ENCODE measurements at places on chromosomes 5 and 9. TPM values are rescaled to one million over a fixed set of nuclear protein-coding genes. Genes with fewer than 3 reads are reported as not detected.

Gene DBH
- total RNA-seq = not detected

Gene ACTBL2
- total RNA-seq = not detected

Gene LIX1
- total RNA-seq = not detected

DNA sequence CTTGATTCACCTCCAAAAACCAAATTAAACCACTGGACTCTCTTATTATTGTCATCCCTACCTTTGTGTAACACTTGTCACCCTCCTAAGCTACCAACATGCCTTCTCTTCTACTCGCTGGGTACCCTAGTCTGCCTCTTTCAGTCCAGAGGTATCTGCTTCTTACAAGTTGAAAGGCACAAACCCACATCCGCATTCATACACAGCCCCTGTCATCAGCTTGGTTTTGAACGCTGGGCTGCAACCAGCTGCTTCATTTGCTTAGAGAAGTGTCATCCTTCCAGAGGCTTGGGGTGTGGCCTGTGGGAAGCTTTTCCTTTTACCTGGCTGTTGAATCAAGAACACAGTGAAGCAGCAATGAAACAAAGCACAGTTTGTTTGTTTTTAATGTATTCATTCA lies 138.8 kb upstream of the WWC1 start:
- H3K4me3 ChIP-seq = no peak overlapping the region
- H3K4me1 ChIP-seq = no peaks in the 10 kb centered on the region
- H3K27ac ChIP-seq = no peak overlapping the region
- H3K27me3 ChIP-seq = peaks cover 2% of the 10 kb centered on the region
- H3K36me3 ChIP-seq = no peaks in the 10 kb centered on the region

Gene INSL4
- total RNA-seq = not detected

DNA sequence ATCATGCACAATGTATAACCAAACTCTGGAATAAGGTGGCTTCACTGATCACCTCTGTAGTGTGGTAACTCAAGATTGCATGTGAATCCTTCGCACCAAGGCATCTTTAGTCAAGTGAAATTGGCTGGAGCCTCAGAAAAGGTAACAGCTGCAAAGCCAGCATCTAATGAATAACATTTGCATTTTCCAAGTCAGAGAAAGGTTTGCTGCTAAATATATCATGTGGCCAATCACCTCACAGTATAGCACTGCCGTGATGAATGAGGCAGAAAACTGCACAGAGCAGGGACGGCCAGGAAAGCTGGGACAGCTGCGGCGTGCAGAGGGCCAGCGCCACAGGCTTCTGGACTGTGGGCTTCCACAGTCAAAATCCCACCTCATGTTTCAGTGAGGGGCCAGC lies 18.5 kb downstream of the MRPS27 start:
- H3K27ac ChIP-seq = no peak overlapping the region
- peaks cover 27% of the 10 kb centered on the region for H3K4me1 ChIP-seq
- peaks cover 23% of the 10 kb centered on the region for H3K36me3 ChIP-seq
- no peak overlapping the region for H3K4me3 ChIP-seq

DNA sequence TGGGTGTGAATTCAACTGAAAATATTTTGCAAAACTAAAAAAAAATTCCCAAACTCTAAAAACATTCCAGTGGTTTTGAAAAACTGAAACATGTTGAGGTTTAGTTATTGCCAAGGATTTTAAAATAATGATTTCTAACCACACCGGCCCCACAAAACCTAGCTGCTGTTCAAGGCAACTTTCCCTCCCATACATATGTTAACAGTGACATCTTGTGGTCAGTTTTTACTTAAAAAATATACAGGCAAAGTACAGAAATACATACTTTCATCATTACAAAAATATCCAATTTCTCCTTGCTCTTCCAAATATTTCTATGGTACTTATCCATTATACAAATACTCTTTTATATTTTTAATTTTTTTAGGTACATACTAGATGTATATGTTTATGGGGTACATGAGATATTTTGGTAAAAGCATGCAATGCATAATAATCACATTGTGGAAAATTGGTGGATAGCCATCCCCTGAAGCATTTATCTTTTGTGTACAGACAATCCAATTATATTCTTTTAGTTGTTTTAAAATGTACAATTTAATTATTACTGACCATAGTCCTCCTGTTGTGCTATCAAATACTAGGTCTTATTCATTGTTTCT lies 34.4 kb upstream of the MRPS30 start:
- no peaks in the 10 kb centered on the region for H3K36me3 ChIP-seq
- H3K27ac ChIP-seq = no peak overlapping the region
- peak; percentile 6 for DNase-seq
- H3K27me3 ChIP-seq = peaks cover 9% of the 10 kb centered on the region
- H3K4me1 ChIP-seq = no peaks in the 10 kb centered on the region

Gene UBE2QL1
- total RNA-seq = not detected

DNA sequence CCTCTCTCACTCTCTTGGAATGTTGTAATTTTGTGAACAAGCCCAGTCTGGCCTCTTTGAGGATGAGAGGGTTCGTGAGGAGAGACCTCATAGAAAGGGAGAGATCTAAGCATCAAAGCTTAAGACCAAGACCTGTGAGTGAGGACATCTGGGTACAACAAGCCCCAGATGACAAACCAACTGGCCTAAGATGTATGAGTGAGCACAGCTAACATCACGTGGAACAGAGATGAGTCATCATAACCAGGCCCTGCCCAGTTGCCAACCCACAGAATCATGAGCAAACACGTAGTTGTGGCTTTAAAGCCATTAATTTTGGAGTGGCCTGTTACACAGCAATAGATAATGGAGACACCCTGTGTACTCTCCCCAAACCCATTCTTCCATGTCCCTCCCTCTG lies 439.1 kb upstream of the KIF2A start:
- H3K27me3 ChIP-seq = no peaks in the 10 kb centered on the region
- H3K27ac ChIP-seq = no peak overlapping the region
- H3K4me3 ChIP-seq = no peak overlapping the region
- no peak for DNase-seq

- no peaks in the 10 kb centered on the region for H3K4me1 ChIP-seq
- H3K4me3 ChIP-seq = no peak overlapping the region
- DNase-seq = no peak
- no peak overlapping the region for H3K27ac ChIP-seq
Observed at GRCh38 chr5:4553130-4553529, 587.0 kb upstream of the ADAMTS16 start.

DNA sequence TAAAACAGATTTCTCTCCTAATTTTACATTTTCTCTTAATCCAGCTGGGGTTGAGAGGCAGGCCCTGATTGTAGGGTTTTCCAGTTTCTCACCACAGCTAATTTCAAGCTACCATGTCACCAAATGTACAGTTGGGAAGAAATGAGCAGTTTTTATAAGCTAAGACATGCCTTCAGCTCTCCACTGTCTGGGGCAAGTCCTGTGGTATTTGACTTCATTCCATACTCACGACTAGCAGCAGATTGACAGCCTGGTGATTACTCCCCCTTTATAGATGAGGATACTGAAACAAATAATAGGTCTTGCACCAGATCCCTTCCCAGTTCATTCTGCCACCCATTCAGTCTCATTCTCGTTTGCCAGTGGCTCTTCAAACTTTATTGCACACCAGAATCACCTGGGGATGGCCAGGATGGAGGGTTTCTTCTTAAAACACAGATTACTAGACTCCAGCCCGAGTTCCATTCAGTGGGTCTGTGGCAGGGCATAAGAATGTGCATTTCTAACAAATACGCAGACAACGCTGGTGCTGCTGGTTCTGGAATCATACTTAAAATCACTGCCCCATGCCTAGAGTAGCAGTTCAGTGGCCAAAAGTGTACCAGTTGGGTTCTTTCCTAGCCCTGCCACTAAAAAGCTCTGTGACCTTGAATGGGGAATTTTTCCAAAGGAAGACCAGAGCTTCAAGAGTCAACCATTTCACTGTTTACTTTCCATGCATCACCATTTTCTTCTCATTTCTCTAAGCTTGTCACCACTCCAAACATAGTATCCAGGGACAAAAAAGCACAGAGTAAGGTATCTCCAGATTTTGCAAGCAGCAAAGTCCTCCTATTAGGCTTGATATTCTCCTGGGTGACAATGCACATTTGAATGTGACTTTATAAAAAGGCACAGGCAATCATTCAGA lies 64.3 kb downstream of the CSNK1A1 start:
- DNase-seq = no peak
- no peaks in the 10 kb centered on the region for H3K36me3 ChIP-seq
- H3K27me3 ChIP-seq = peaks cover 9% of the 10 kb centered on the region
- H3K27ac ChIP-seq = no peak overlapping the region
- H3K4me3 ChIP-seq = no peak overlapping the region

DNA sequence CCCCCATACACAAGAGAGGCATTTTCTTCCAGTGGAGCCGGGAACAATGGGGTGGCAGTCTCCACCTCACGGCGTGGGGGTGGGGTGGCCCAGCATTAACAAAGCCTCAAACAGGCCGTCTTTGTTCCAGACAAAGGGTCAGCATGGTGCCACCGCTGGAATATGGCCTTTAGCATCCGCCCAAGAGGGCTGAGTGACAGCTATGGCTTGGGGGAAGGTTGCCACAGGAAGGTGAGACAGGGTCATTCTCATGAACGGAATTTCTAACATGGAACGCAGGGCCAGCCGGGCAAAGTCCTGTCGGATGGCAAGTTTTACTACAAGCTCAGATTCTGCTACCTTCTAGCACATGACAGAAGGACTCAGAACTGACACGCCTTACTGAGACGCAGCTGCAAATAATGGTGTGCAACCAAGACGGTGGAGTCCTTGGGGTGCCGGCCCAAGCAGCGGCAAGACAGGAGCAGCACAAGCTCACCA lies 64.0 kb downstream of the OTULIN start:
- no peak for DNase-seq
- H3K4me1 ChIP-seq = peaks cover 8% of the 10 kb centered on the region
- H3K27ac ChIP-seq = no peak overlapping the region
- no peak overlapping the region for H3K4me3 ChIP-seq
- peaks cover 11% of the 10 kb centered on the region for H3K36me3 ChIP-seq
- H3K27me3 ChIP-seq = no peaks in the 10 kb centered on the region

DNA sequence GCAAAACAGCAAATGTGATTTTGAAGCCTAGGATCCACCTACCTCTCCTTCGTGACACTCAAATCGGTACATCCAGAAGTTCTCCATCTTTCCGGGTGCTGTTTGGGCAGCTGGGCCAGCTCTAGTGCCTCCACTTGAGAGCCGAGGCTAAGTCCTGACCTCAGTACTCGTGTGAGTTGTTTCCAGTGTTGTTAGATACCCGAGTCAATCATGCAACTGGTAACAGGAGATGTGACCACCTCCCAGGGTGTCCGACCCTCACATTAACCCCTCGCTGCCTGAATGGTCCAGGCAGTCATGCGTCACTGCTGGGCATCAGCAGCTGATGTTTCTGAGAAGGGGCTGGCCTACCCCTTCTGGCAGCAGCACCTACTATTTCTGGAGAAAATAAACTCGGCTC lies 170.3 kb downstream of the ENTREP1 start:
- H3K27ac ChIP-seq = no peak overlapping the region
- no peaks in the 10 kb centered on the region for H3K36me3 ChIP-seq
- no peaks in the 10 kb centered on the region for H3K27me3 ChIP-seq
- H3K4me3 ChIP-seq = no peak overlapping the region
- peaks cover 6% of the 10 kb centered on the region for H3K4me1 ChIP-seq
- no peak for DNase-seq

- no peak for DNase-seq
- peaks cover 9% of the 10 kb centered on the region for H3K4me1 ChIP-seq
- no peaks in the 10 kb centered on the region for H3K27me3 ChIP-seq
- peaks cover 8% of the 10 kb centered on the region for H3K36me3 ChIP-seq
Observed at GRCh38 chr5:96709152-96709821, 47.1 kb downstream of the CAST start.

Gene OTP
- total RNA-seq = not detected

DNA sequence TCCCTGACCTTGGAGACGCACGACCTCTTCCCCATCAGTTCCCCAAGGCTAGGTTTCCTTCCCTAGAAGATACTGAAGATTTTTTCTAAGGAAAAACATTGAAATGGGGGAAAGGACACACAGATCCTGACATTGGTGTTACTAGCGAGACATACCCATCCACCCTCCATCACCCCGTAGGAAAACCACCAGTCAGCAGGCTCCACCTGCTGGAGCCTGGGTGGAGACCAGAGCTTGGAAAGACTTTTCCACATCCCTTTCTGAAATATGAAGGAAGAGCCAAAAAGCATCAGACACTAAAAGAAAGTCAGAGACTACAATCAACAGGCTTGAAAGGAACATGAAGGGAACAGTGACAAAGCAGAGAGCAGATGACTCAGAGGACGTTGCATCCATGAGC lies 638.0 kb downstream of the IRX1 start:
- H3K4me3 ChIP-seq = no peak overlapping the region
- H3K27me3 ChIP-seq = no peaks in the 10 kb centered on the region
- DNase-seq = no peak
- H3K4me1 ChIP-seq = no peaks in the 10 kb centered on the region

DNA sequence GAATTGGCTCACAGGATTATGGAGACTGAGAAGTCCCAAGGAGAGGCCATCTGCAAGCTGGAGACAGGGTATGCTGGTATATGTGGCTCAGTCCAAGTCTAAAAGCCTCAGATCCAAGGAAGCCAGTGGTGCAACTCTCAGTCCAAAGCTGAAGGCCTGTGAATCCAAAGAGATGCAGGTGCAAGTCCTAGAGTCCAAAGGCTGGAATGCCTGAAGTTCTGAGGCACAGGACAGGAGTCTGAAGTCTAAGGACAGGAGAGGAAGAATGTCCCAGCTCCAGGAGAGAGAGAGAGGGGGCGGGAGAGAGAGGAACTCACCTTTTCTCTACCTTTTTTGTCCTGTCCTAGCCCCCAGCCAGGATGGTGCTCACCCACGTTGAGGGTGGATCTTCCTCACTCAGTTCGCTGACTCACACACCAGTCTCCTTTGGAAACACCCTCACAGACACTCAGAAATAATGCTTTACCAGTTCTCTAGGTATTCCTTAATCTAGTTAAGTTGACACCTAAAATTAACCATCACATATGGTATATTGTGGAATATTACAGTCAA lies 49.6 kb downstream of the KCNN2 start:
- no peaks in the 10 kb centered on the region for H3K4me1 ChIP-seq
- no peaks in the 10 kb centered on the region for H3K27me3 ChIP-seq
- no peak for DNase-seq
- H3K27ac ChIP-seq = no peak overlapping the region
- no peaks in the 10 kb centered on the region for H3K36me3 ChIP-seq

DNA sequence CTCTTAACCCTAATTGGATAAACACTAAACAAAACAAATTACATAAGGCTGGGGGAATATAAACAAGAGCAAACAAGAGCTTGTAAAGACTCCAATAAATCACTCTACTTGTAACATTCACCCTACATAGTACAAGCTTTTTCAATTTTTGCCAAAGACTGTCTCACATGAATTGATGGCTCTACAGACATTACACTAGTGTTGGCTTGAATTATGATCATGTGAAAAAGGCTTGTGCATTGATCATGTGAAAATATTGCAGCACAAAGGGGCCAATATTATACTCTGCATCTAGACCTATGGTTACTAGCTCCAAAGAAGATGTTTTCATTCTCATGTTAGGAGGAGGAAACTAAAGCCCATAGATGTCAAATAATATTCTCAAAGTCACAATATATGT lies 212.6 kb downstream of the MCTP1 start:
- DNase-seq = no peak
- H3K4me1 ChIP-seq = no peaks in the 10 kb centered on the region
- no peaks in the 10 kb centered on the region for H3K36me3 ChIP-seq
- H3K4me3 ChIP-seq = no peak overlapping the region
- H3K27ac ChIP-seq = no peak overlapping the region

Gene NTNG2
- total RNA-seq = 6.6 TPM

- no peak overlapping the region for H3K4me3 ChIP-seq
- H3K27me3 ChIP-seq = no peaks in the 10 kb centered on the region
- peaks cover 24% of the 10 kb centered on the region for H3K36me3 ChIP-seq
- peaks cover 7% of the 10 kb centered on the region for H3K4me1 ChIP-seq
Observed at GRCh38 chr9:92634712-92635605, 35.0 kb downstream of the IPPK start.

Gene TMEM174
- total RNA-seq = not detected

- H3K27me3 ChIP-seq = peaks cover 67% of the 10 kb centered on the region
- peaks cover 7% of the 10 kb centered on the region for H3K36me3 ChIP-seq
- peak overlapping the region; percentile 16 for H3K4me3 ChIP-seq
- no peak for DNase-seq
- H3K4me1 ChIP-seq = peaks cover 21% of the 10 kb centered on the region
Observed at GRCh38 chr5:93587597-93588351, 4.8 kb downstream of the NR2F1 start.

Data from activated CD4-positive, alpha-beta T cell treated with anti-CD3 and anti-CD28 coated beads, Interleukin-2, amount 10 ng/mL, durations not matched to agents 7 days and 5 days (primary cell).